ENCODE measurements at places on chromosomes 11 and 22.
A peak's percentile ranks its signal among the peaks of the same experiment; 100 is the strongest.

DNA sequence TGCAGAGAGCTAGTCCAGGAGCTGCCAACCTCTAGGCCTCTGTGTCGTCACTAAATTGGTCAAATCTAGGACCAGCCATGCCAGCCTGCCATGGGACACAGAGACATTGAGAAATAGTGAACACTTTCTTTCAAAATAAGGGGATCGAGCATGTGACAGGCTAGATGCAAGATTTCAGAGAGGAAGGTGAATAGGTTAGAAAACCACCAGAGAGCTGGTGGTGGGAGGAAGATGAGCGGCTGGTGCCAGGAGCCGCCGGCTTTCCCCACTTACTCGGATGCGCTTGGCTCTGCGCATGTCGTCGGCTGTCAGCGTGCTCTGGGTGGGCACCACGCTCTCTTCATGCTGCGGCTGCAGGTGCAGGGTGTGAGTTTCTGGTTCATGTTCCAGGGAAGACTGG lies 35.4 kb upstream of the NFRKB start:
- no peak for DNase-seq

GRCh38 chr11:18522388-18522787 lies 4.4 kb downstream of the TSG101 start:
- no peak for DNase-seq

DNA sequence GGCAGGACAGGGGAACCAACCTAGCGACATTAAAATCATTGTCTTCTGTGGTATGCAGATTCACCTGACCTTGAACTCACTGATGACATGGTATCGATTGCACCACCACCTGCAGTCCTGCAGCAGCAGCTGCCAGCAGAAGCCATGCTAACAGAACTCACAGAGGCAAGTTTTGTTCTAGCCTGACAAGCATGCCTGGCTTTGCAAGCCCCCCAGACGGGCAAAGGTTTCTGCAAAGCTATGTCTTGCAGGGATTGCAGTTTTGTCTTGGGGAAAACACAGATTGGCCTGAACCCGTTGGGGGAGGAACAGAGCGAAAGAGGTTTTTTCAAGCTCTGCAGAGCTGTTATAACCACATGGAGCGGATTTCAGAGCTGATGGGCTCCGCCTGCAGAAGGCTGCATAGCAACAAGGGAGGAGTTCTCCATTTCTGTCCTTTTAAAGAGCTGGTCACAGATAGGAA lies 221.0 kb downstream of the HIPK3 start:
- DNase-seq: peak; percentile 19

- no peak for DNase-seq
These were observed 1288.4 kb downstream of the TBC1D22A start for GRCh38 chr22:48050836-48051235.

DNA sequence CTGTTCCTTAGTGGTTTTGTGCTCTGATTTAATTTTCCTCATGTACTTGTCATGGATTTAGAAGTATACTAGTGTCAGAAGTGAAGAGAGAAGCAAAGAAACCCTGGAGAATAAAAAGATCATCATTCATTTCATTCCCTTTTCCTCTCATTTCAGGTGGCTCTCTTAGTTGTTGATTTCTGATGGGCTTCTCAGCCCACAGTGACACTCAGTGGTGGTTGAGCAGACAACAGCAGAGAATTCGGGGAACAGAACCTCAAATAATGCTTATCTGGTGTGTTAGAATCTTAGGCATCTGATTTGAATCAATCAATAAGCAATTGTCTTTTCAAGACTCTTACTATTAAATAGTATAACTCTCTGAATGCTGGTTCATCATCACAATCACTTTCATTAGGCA lies 1289.4 kb downstream of the FAM181B start:
- DNase-seq: no peak
